ENCODE measurements at places on chromosomes 7 and 10.

DNA sequence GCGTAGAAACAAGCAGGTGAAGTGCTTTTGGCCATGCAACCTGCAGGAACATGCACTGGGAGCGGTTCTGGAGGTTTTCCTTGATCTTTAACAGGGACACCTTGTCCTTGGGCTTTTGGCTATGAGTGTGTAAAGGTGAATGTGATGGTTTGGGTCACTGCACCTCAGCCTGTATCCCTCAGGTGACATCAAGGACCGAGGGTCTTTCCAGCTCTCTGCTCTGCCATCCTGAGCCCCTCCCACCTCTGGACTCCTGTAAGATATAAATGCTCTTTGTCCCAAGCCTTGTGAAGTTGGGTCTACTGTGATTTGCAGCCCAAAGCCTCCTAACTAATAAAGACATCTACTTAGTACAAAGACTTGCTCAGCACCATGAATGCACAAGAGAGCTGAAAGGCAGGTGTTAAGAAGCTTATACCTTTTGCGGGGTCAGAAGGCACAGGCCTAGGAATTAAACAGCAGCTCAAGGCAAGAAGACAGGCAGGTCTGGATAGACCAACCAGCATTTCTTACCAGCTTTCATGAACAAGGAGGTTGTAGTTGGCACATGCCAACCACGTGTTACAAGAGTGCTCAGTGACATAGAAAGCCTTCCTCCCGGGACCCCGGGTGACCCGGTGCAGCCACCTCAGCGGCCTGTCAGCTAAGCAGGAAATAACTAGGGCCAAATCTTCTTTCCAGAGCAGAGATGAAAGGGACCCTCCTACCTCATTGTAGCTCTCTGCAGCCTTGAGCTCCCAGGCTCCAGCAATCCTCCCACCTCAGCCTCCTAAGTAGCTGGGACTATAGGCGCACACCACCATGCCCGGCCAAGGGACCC lies 89.9 kb downstream of the CARD11 start:
- DNase-seq: no peak

- no peak for DNase-seq
These were observed 129.3 kb downstream of the CHRM2 start for GRCh38 chr7:136997735-136998134.

DNA sequence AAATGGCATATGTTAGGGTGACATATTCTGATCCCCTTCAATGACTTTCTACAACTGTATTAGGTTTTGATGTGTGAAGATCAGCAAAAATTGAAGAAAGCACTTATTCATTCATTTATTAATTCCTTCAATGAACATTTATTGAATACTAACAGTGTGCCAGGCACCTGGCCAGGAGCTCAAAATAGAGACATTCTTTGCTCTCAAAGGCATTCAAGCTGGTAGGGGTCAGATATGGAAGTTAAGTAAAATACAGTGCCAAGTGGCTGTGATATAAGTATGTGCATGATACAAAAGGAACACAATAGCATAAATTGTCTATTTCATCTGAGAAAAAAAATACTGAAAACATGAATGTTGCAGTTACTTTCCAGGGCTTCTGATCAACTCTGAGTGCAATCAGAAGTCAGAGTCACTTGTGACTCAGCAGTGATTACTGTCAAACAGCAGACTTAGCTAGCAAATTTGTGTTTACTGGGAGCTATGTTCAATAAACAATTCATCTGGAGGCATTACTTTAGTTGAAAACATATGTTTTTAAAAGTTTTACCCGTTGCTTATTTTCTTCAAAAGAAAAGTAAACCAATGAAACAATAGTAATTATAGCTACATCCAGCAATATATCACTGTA lies 60.4 kb upstream of the CACNB2 start:
- DNase-seq: no peak

DNA sequence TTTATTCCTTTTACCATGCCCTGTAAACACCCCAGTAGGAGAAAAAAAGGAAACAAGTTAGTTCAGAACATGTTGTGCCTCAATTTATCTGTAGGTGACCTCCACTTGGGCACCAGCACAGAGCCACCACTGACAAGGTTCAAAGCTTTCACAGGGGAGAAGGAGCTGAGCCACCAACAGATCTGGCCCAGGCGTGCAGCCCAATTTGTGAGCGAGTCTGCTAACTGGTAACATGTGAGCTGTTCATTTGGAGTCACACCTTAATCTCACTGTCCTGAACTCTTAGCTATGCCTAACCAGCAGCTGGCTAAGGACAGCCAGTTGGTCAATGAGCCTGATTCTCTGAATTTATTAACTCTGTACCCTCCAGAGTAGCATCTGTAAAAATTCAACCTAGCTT lies 78.4 kb upstream of the CAMK2B start:
- no peak for DNase-seq

- no peak for DNase-seq
These were observed 92.1 kb downstream of the ZNF467 start for GRCh38 chr7:149681274-149681673.
